C1 segment of cervical spinal cord (tissue), 14 donors: ENCODE measurements at places on chromosomes 3 and 15.

DNA sequence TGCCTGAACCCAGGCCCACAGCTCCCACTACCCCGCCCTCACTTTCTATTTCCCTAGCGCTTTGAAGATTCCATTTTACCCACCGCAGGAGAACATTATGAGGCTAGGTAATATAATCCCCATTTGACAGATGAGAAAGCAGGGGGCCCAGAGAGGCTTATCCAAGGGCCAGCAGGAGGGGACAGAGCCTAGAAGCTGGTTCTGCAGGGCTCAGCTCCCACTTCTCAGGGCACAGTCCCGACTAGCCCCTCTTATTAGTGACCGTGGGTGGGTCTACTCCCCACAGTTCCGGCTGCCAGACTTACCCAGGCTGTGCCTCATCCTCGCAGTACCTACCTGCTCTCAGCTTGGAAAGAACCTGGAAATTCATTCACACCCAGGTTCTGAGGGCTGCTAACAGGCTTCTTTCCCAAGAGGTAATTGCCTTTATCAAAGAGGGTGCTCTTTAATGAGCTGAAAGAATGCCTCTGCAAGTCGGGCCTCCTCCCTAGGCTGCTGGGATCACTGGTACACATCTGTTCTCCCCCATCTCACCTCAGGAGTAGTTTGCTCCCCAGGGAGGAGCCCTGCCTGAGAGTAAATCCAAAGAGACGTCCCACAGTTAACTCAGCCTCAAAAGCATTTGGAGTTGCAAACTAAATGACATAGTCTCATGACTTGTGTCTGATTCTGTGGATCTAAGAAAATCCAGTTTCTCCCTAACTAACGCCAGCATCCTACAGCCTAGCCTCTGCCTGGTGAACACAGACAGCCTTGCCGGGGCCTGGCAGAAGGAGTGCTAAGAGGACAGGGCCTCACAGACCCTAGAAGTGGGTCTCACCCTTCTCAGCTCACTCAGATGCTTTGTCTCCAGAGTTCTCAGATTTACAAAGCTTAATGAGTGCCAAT lies 125.0 kb downstream of the CHSY1 start:
- DNase-seq = no peak

DNA sequence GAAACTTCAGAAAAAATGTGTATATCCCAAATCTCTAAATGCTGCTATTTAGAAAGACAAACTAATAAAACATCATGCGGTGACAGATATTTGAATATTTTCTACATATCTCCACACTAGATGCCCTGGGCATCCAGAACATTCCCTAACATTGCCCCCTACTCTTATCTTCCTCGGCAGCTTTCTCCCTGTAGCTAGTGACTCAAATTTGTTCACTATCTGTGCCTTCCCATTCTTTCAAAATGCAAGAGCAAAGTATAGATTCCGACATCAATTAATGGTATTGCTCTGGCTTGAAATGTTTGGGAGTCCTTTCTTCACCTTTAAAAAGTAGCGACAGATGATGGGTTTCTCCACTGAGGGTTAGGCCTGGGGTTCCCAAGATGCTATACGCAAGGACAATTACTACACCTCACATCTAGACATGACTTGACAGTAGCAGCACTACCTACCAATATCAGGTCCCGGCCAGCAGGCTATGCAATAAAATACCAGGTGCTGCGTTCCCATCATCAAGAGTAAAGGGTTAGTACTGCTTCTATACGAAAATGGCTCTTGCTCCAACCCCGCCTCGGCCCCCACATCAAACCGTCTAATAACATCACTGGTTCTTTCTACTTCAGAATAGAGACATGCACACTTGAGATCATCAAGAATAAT lies 631 bp downstream of the UBR1 start:
- DNase-seq = no peak

DNA sequence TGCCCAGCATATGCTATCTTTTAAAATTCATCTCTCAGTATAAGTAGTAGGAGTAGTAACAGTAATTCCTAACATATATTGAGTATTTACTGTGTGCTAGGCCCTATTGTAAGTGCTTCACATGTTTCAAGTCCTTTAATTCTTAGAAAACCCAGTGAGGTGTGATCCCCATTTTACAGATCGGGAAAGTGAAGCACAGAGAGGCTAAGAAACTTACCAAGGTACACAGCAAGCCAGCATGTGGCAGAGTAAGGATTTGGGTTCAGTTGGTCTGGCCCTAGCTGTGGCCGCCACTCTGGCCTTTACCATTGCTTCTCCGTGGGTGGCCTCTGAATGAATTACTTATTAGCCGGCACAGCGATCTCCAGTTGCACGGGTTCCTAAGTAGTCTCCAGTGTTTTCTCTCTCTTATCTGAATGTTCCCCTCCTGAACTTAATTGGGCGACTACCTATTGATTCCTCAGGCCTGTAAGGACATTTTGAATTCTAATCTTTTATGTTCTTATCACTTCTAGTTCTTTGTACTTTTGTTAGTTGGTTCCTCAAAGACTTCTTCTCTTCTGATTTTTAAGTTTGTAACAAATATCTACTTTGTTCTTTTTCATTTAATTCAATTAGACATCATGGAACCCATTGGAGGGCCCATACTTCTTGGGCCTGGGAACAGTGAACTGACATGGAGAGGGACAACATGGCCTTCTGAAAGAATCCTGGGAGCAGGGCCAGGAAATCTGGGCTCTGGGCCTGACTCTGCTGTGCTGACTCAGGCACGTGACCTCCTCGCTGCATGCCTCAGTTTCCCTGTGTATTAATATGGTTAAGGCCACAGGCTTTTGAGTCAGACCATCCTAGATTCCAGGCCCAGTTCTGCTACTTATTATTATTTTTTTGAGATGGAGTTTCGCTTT lies 11.6 kb downstream of the CLCN2 start:
- DNase-seq = no peak

- DNase-seq = no peak
Measured at GRCh38 chr3:79351699-79352098, 416.1 kb downstream of the ROBO1 start.

DNA sequence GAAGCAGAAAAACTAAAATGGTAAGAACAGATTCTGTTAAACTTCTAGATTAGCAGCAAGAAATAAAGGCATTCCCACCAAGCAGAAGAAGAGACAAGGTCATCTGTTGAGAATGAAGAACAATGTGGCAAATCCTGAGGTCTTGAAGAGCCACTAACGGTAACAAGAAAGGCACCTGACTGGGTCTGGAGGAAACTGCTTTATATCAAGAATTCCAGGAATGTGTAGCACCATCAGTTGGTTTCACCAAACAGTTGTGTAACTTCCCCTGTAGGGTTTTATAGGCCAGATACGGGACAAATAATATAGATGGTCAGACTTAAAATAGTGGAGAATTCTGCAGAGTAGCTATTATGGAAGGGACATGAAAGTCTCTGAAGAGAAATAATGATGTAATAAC lies 57.3 kb downstream of the ACAP2 start:
- DNase-seq = no peak
